ENCODE measurements at places on chromosomes 6 and 20. TPM values are rescaled to one million over a fixed set of nuclear protein-coding genes. Genes with fewer than 3 reads are reported as not detected.

LPIN3 gene
- 0.41 TPM for total RNA-seq

WFDC12 gene
- not detected for total RNA-seq

NR2E1 gene
- total RNA-seq: 6.1 TPM

DACT2 gene
- 2.9 TPM for total RNA-seq

BTNL2 gene
- total RNA-seq: not detected

LY6G6C gene
- not detected for total RNA-seq

C6orf58 gene
- total RNA-seq: 1.6 TPM

MEI4 gene
- total RNA-seq: 0.82 TPM

HCK gene
- total RNA-seq: 2.9 TPM

THEMIS gene
- 0.41 TPM for total RNA-seq

AP5S1 gene
- 4.1 TPM for total RNA-seq

POM121L2 gene
- not detected for total RNA-seq

TBC1D32 gene
- 40.8 TPM for total RNA-seq

LIME1 gene
- total RNA-seq: 4.9 TPM

VIP gene
- 4.1 TPM for total RNA-seq

MUCL3 gene
- total RNA-seq: not detected

PM20D2 gene
- 19.6 TPM for total RNA-seq

CST7 gene
- not detected for total RNA-seq

C20orf202 gene
- 0.41 TPM for total RNA-seq

ANKRD66 gene
- not detected for total RNA-seq

TRAPPC3L gene
- under 0.01 TPM for total RNA-seq

ZNF341 gene
- 2.4 TPM for total RNA-seq

ELOVL2 gene
- total RNA-seq: 55.4 TPM

Data from frontal cortex (tissue), 4 donors.